ENCODE measurements at places on chromosomes 12 and 14. TPM values are rescaled to one million over a fixed set of nuclear protein-coding genes. Genes with fewer than 3 reads are reported as not detected.

DNA sequence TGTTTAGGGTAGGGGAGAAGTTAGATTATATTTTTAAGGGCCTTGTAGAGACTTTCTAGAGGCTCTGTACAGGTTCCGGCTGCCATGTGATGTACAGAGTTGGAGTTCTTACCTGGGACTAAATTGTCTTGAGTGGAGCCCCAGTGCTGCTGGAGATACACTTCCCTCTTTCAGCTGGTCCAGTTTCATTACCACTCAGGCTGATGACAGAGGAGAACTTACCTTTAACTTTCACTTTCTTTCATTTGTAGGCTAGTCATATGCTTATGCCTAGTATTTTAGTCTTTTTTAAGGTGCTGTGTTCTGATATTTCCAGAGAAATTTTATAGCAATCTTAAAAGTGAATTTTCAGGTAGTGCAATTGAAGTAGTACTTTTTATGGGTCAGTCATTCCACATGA lies 117.3 kb downstream of the ERC1 start:
- no peaks in the 10 kb centered on the region for H3K36me3 ChIP-seq
- H3K27me3 ChIP-seq = no peaks in the 10 kb centered on the region

DNA sequence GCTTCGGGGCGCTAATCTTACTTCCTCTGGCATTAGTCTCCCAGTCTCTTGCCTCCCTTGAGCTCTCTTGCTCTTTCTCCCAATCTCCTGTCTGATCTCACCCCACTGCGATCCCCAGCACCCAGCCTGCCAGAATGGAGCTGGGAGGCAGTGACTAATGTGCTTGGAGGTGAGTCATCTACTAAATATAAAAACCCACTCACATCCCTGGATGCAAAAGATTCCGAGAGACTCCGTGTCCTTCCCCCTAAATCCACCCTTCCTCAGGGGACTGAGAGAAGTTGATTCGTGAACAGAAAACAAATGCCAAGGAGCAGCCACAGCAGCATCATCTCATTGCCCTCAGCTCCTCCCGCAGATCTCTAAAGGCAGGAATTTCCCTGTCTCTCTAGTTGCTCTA lies 45.7 kb upstream of the KCNA5 start:
- H3K27me3 ChIP-seq = no peaks in the 10 kb centered on the region
- no peak overlapping the region for H3K27ac ChIP-seq
- peak; percentile 94 for DNase-seq
- H3K4me3 ChIP-seq = no peak overlapping the region

DNA sequence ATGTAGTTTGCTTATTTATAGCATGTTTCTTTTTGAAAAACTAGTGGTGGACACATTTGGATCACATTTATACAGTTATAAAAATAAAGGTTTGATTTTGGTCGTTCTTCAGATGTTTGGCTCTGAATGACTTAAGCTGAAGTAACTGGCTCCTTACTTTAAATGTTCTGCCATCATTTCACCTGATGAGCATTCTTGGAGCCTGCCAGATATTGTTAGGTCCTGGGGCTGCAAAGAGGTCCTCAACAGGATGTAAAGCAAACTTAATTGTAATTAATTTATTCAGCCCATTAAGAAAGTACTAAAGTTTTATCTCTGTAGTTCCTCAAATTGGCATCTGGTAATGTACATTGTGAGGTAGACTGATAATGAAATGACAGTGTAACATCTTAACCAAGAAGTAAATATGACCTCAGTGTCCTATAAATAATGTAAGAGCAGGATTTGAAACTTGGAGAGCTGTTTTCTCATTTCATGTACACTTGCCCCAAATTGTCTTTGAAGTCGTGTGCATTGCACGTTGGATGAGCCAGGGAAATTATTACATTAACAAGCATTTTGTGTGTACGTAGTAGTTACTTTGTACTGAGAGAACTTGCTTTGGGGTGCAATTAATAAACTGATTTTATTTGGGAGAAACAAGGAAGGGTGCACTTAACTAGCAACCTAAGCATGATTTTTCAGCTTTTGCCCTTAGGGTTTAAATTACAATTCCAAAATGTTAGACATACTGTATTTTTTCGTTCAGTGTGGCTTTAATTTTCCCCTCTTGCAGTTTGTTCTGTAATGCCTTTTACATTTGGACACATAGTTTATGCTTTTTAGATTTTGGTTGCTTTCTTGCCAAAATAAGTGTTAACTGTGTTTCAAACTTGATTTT lies 7.5 kb downstream of the EIF5 start:
- H3K27me3 ChIP-seq = no peaks in the 10 kb centered on the region
- peaks cover 46% of the 10 kb centered on the region for H3K36me3 ChIP-seq
- H3K4me3 ChIP-seq = no peak overlapping the region

DNA sequence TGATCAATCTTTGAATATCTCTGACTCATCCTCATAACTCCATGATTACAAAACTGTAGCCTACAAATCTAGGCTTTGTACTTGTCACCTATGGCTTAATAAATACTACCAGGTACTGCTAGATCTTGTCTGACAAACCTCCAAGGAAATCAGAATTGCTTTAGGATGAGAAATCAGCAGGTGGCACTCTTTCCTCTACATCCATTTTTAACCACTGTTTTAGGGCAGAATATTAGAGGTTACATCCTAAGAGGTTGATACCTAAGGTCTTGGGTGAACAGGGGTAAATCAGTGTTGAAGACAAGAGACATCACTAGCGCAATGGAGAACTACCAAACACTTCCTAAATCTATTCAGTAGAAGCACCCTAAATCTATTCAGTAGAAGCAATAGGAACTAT lies 63.1 kb upstream of the SOX5 start:
- no peak overlapping the region for H3K27ac ChIP-seq
- H3K4me1 ChIP-seq = no peaks in the 10 kb centered on the region
- DNase-seq = peak; percentile 26
- no peaks in the 10 kb centered on the region for H3K36me3 ChIP-seq
- H3K4me3 ChIP-seq = no peak overlapping the region

GRCh38 chr12:46790066-46790465 lies 35.7 kb downstream of the SLC38A4 start:
- H3K4me3 ChIP-seq = no peak overlapping the region
- DNase-seq = no peak
- H3K27ac ChIP-seq = no peak overlapping the region
- H3K36me3 ChIP-seq = no peaks in the 10 kb centered on the region

DNA sequence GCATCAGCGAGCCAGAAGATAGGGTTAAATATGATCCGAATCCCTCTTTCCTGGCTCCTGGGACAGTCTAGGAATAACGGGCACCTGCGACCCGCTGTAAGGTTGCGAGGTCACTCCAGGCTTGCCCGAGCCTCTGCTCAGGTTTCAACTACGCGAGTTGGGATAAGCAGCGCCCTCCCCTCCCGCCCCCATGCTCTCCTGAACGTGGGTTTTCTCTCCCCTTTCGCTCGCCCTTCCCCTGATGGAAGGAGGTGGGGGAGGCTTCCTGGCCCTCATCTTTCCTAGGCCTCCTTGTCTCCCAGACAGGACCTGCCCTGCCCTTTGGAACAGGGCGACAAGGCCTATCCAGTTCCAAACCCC lies 753 bp upstream of the ATP5MC2 start:
- DNase-seq = no peak
- peak overlapping the region; percentile 82 for H3K27ac ChIP-seq
- H3K27me3 ChIP-seq = no peaks in the 10 kb centered on the region
- peaks cover 3% of the 10 kb centered on the region for H3K4me1 ChIP-seq
- H3K36me3 ChIP-seq = peaks cover 4% of the 10 kb centered on the region

GRCh38 chr12:113315358-113315757 lies 19.6 kb downstream of the SLC8B1 start:
- no peak overlapping the region for H3K4me3 ChIP-seq
- no peaks in the 10 kb centered on the region for H3K27me3 ChIP-seq
- peaks cover 3% of the 10 kb centered on the region for H3K36me3 ChIP-seq
- no peaks in the 10 kb centered on the region for H3K4me1 ChIP-seq

DNA sequence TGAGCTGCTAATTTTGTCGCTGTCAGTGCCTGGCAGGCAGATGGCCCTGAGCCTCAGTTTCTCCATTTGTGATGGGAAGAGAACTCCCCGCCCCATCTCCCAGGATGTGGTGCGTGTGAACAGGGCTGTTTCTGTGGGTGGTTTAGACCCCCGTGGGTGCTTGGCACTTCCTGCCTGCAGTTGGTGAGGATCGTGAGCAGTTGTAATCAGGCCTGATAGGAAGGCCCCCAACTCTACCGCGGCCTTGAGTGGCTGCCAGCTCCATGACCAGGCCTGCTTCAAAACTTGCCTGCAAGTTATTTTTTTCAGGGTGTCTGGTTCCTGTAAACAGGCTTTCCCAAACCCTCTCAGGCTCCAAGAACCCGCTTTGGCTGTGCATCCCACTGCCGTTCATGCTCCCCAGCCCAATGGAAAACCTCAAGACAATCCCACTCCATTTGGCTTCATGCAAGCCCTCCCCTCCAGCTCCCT lies 138.4 kb downstream of the ZFP36L1 start:
- no peak for DNase-seq
- no peak overlapping the region for H3K4me3 ChIP-seq
- H3K27me3 ChIP-seq = no peaks in the 10 kb centered on the region
- no peaks in the 10 kb centered on the region for H3K36me3 ChIP-seq
- no peak overlapping the region for H3K27ac ChIP-seq

DNA sequence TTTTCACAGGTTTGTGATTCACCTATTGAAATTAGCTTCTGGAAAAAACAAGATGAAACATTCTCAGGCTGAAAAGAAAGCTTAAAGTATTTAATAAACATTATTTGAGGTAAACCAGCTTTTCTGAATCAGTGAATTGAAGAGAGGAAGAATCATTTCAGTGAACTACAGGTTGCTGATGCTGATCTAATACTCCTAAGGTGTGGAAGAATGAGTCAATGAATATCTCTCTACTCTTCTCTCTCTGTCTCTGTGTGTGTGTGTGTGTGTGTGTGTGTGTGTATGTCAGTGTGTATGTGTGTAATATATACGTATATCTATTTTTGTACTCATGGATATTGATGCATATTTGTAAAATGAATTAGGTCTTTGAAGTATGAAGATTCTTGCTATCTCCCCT lies 312.2 kb downstream of the SSPN start:
- no peaks in the 10 kb centered on the region for H3K4me1 ChIP-seq
- H3K36me3 ChIP-seq = no peaks in the 10 kb centered on the region
- H3K27ac ChIP-seq = no peak overlapping the region
- H3K4me3 ChIP-seq = no peak overlapping the region
- H3K27me3 ChIP-seq = no peaks in the 10 kb centered on the region

- no peaks in the 10 kb centered on the region for H3K4me1 ChIP-seq
- no peak overlapping the region for H3K27ac ChIP-seq
- no peak overlapping the region for H3K4me3 ChIP-seq
- H3K36me3 ChIP-seq = no peaks in the 10 kb centered on the region
- no peaks in the 10 kb centered on the region for H3K27me3 ChIP-seq
Measured at GRCh38 chr12:28378736-28379135, 188.5 kb downstream of the CCDC91 start.

DNA sequence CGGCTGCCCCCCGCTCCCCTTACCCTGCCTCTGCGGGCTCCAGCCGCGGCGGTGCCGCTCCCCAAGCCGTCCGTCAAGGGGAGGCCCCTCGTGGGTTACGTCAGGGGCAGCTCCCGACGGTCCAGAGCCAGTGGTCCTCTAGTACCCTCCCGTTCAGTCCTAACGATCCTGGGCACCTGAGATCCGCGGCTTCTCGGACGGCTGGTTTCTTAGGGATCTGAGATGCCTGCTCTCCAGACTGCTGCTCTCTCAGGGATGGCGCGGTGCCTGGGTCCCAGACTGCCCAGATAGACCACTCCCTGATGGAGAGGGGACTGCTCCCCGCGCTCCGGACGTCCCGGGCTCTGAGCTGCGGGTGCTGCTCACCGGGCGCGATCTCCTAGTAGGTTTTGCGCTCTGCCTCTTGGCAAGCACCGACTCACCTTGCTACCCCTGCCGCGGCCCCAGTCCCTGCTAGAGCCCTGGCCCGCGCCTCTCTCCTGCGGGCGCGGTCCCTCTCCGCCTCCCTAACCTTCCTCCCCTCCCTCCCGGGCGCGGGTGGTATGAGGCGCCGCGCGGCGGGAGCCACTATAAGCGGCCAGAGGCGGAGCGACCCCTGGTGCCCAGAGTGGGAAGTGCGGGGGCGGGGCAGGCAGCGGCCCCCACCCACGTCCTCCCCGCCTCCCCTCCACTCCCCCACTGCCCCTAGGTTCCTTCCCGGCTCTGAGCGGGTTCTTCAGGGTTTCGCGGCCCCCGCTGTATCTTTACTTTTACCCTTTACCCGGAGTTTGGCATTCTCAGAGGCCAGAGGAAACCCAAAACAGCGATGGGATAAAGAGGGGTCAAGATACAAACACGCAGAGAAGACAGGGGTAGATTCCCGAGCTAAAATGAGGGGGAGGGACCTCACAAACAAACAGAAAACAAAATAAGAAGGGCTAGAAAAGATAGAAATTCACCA lies at the start of gene C1QL4:
Gene C1QL4, minus strand, starts transcription at position 544 of the 940 bp plus-strand sequence. CDS start 711 bp downstream, outside the sequence.
- DNase-seq = peak; percentile 46
- no peak within 1 kb of the TSS for H3K27ac ChIP-seq
- peaks cover 50% of the 10 kb centered on the region for H3K27me3 ChIP-seq
- no peaks in the 10 kb centered on the region for H3K36me3 ChIP-seq

DNA sequence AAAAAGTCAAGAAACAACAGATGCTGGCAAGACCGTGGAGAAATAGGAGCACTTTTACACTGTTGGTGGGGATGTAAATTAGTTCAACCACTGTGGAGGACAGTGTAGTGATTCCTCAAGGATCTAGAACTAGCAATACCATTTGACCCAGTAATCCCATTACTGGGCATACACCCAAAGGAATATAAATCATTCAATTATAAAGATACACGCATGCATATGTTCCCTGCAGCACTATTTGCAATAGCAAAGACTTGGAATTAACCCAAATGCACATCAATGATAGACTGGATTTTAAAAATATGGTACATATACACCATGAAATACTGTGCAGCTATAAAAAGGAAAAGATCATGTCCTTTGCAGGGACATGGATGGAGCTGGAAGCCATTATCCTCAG lies 18.0 kb upstream of the CATSPERB start:
- no peak for DNase-seq
- no peak overlapping the region for H3K4me3 ChIP-seq
- H3K36me3 ChIP-seq = no peaks in the 10 kb centered on the region
- no peak overlapping the region for H3K27ac ChIP-seq

DNA sequence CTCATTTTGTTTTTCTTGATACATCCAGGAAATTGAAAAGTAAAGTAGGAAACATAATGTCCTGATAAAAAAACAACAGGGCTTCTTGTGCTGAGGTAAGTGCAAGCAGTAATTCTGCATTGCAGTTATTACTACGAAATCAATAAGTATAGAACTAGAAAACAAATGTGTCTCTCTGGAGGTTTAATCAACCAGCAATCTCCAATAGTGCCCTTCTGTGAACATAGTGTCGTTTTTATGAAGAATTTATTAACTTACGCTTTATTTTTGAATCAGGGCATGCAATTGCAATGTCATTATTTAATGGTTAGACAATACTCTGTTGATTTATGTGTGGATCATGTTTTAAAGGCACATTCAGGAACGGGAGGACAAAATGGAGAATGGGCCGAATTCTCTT lies 494.1 kb upstream of the NOVA1 start:
- no peak overlapping the region for H3K4me3 ChIP-seq
- no peak overlapping the region for H3K27ac ChIP-seq
- H3K4me1 ChIP-seq = no peaks in the 10 kb centered on the region

TRIM9 gene
- 0.50 TPM for total RNA-seq

TSPAN8 gene
- under 0.01 TPM for total RNA-seq
